ENCODE measurements at places on chromosomes 11 and 22. TPM values are rescaled to one million over a fixed set of nuclear protein-coding genes. Genes with fewer than 3 reads are reported as not detected.
A peak's percentile ranks its signal among the peaks of the same experiment; 100 is the strongest.

Gene SLCO2B1
- total RNA-seq = under 0.01 TPM

GRCh38 chr11:131223198-131223991 is 147.0 kb upstream of the NTM start:
- no peak for DNase-seq

DNA sequence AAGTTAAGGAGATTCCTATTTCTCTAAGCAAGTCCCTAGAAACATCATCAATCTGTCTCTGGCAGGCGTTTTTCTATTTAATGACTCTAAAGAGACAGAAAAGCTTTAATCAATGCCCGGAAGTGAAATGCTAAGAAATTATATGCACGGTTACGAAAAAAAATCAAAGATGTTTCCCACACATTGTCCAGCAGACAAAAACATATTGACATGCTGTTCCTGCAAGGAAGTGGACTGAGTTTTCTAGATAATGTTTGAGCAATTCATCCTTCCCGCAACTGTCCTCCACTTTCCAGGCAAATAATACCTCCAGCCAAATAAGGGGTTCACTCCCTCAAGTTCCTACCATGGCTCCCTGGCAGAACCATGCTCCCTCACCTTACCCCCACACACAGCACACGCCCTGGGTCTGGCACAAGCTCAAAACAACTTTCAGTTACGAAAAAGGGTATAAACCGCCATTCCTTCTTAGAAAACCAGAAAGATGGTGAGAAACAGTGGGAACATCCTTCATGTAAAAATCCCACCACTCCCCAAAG is 29.6 kb downstream of the GALNT18 start:
- DNase-seq = no peak

DNA sequence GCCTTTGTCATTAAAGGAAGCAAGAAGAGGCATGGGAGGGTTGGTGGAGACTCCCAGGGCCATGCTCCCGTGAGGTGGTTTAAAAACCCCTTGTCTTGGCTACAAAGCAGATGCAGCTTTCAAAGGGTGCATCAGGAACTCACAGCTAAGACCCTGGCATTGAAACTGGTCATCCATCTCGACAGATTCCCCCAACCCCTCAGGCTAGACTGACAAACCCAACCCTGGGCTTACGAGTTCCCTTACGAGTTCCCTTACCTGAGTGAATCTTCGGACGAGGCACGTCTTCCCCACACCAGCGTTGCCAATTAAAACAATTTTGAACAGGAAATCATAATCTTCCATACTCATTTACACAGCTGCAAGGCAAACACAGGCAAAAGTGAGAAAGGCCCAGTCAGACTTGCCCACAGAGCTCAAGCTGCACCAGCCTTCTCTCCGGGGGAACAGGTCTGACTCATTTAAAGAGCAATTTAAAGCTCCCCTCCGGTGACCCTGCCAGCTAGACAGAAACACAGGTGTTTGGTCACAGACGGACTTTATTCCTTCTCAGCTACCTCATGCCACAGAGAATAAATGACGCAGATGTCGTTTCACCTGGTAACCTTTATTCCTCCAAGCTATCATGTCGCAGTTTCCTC is 74.6 kb downstream of the RAB30 start:
- no peak for DNase-seq

Gene UBXN1
- total RNA-seq = 52.7 TPM

DNA sequence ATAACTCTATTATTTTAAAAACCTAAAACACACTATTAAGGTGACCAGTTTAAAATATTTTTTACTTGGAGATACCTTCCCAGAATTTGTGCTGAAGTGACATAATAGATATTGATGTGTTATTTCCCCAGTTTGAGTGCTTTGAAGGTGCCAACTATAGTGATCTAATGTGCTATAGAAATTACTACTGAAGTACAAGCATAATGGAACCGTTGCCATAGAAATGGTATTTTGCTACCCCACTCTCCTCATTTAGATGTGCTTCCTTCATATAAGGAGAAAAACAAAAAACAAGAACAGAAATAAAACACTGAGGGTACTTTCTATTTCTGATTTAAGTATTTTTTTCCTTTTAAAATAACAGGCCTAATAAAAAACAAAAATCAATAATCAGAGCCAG is 19.2 kb downstream of the DDI1 start:
- no peak for DNase-seq

Gene BRSK2
- under 0.01 TPM for total RNA-seq

Gene ANAPC15
- 32.8 TPM for total RNA-seq

DNA sequence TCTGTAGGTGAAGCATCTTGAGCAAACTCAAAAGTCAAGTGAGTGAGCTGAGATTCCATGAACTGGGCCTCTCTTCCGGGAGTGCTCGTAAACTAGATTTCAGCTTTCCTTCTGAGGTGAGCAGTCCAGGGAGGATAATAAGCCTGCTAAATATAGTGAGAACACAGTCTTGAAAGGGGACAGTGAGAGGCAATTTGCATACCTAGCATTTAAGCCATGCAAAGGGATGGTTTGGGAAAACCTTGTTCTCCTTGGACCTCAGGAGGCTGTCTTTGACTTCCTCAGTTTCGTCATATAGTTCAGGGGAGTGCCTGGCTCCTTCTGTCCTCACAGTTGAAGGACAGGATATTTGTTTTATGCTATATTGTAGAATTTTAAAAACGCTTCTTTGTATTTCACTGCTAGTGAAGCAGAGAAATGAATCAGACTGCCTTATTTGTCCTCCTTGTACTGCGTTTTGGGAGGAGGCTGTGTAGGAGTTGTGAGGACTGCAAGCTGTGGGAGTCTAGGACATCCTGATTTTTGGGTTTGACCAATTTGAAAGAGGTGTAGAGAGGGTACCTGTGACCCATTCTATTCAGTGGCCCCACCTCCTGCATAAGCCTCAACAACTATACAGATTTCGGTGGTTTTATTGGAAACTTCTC is 11.0 kb upstream of the SORL1-AS1 start:
- no peak for DNase-seq

- no peak for DNase-seq
These were observed 28.9 kb upstream of the SLC22A12 start for GRCh38 chr11:64561984-64562722.

GRCh38 chr11:64449381-64450167 is 90.6 kb downstream of the RPS6KA4 start:
- peak; percentile 34 for DNase-seq

GRCh38 chr11:521177-521688 is 14.1 kb downstream of the HRAS start:
- DNase-seq = no peak

DNA sequence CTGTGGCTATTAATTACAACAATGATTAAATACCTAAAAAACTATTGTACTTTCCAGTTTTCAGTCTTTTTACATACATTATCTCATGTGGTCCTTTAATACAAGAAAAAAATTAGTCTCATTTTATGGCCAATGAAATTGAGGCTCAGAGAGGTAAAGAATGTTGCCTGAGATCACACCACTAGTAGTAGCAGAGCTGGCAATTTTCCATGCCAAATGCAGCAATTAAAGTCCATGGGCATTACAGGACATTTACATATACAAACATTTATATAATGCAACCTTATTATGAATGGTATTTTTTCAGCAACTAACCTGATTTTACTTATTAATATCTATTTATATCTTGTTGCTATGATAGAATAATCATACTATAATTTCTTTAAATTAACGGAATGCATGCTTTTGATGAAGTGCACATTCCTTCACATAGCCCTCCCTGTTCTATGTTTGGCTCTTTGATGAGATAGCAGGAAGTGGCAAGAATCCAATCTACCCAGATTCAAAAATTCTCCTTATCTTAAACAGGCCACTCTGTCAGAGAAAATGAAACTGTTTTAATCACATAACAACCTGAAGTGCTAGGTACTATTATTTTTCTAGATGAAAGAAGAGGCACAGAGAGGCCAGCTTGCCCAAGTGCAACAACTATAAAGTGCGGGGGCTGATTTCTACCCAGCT is 120.9 kb upstream of the LDLRAD3 start:
- DNase-seq = no peak

DNA sequence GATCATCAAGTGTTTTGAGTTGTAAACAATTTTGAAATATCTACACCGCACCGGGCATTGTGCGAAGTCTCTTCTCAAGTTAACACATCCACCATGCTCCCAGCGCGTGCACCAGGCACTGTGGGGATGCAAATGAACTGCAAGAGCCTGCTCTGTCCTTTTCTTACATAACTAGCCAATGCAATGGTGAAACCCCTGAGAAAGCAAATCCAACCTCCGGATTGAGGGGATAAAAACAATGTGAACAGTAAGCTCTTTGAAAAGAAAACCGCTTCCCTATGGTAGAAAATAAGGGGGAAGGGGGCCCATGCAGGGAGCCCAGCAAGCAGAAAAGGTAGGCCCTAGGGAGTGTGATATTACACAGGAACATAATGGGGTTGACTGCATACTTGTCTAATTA is 274.9 kb upstream of the MPPED2 start:
- no peak for DNase-seq

Gene CACNA1I
- under 0.01 TPM for total RNA-seq

- peak; percentile 21 for DNase-seq
These were observed 41.2 kb upstream of the KCNQ1OT1 start for GRCh38 chr11:2741006-2741376.

Gene SOX10
- not detected for total RNA-seq

Gene IRAG1
- 66.0 TPM for total RNA-seq

Gene PKNOX2
- 2.9 TPM for total RNA-seq

GRCh38 chr11:12206529-12206928 is 96.1 kb downstream of the MICAL2 start:
- no peak for DNase-seq

- DNase-seq = no peak
These were observed 363.6 kb downstream of the BRD1 start for GRCh38 chr22:49464037-49464436.

DNA sequence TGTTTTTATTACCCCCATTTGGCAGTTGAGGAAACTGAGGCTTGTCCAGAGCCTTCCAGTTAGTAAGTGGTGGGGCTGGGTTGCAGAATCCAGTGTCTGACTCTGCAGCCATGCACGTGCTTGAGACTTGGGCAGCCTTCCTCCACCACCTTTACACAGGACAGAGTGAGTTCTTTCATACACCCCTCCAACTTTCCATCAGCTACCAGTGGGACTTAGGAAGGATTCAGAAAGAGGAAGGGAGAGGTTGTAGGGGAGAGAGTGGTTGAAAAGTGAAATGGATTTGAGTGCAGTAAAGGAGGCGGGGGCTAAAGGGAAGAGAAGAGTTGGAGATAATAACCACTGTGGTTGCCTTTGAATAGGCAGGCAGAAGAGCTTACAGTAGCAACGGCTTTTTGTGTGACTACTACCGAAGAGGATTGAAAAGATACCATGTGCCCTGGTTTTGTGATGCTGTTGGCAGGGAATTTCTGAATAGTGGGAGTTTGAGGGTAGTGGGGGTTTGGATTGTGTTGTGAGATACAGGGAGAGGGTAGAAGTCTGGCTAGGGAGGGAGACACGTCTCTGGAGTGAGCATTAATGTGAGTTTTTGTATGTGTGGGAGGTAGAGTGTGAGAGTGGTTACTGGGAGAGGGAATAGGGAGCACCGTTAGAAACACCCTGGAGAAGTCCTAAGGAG is 1.7 kb downstream of the UVRAG start:
- peak; percentile 31 for DNase-seq

Gene MS4A6E
- not detected for total RNA-seq

DNA sequence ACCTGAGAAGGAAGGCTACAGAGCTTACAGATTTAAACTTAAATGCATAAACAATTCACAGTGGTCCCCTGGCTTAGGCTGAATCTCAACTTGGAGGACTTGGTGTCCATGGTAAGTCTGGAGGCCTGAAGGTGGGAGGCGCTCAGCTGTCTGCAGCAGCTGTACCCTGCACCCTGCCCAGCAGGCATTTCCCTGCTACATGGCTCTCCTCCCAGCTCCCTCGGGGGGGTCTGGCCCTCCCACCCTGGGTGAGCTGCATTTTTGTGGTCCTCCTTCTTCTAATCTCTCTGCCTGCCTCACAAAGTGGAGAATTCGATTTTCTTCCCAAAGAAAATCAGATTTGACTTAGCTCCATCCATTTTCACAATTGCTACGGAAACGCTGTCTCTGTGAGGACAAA is 273.2 kb downstream of the KIRREL3 start:
- no peak for DNase-seq

Gene P2RX6
- total RNA-seq = 3.5 TPM

Gene PDE3B
- 0.32 TPM for total RNA-seq

- DNase-seq = peak; percentile 55
These were observed 48.5 kb downstream of the GGTLC2 start for GRCh38 chr22:22692707-22693530.

Gene MAP6
- 3.0 TPM for total RNA-seq

DNA sequence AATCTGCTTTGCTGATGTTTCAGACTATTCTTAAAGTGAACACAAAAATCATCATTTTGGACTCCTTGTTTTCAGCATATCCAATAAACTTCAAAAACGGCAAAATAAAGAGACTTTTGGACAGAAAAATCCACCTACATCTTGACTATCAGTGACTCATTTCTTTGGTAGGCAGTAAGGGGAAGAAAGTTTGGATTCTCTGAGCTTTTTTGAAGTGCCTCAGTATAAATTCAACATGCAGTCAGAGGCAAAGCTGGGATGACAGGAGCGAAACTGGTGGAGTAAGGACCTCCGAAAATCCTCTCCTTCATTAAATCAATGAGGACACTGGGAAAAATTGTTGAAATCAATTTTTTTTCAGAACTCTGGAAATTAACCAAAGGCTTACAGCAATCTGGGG is 29.7 kb downstream of the EFCAB6 start:
- DNase-seq = no peak

DNA sequence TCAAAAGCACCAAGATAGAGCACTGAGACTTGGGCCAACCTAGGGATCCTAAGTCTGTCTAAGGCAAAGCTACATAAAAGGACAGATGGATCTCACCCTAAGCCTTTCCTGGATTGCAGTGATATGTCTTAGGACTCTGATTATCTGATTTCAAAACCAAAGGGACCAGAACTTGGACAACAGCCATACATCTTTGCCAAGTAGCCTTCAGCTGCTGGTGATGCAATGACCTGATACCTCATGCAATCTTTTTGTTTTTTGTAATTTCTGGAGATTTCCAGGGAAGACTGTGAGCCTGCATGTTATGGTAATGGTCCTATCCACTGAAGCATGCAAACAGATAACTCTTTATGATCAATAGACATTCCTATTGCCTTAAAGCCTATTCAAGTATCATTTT is 230.4 kb upstream of the MTNR1B start:
- DNase-seq = peak; percentile 28

Gene POU2F3
- not detected for total RNA-seq

DNA sequence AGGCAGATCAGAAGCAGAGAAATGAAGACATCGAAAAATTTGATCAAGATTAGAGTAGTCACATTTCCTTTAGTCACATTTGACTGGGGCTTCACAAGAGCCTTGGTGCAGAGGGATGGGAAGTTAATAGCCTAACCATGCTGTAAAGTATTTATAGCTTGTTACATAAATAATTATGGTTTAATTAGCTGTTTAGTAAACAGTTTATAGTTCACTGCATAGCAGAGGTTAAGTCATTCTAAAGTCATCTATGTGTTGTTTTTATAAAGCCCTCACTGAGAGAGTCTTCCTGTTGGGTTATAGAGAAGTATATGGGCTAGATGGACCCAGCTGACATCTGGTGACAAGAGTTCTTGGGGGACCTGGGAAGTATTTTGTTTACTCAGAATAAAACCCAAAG is 47.1 kb downstream of the INSC start:
- DNase-seq = peak; percentile 64

Gene TRIM5
- total RNA-seq = 65.2 TPM

Gene BAIAP2L2
- 2.3 TPM for total RNA-seq

Gene VSIG10L2
- not detected for total RNA-seq

Gene DUSP8
- total RNA-seq = 0.64 TPM

GRCh38 chr22:26143806-26144325 is 25.4 kb upstream of the SEZ6L start:
- DNase-seq = no peak

Gene TRIM48
- total RNA-seq = not detected
